ENCODE measurements at places on chromosomes 5 and 9. TPM values are rescaled to one million over a fixed set of nuclear protein-coding genes. Genes with fewer than 3 reads are reported as not detected.

Gene NOXA1
- total RNA-seq, result 7.6 TPM

Gene ALDH7A1
- total RNA-seq, result 55.2 TPM

Gene ANKRD18A
- 3.1 TPM for total RNA-seq

Gene ENHO
- total RNA-seq, result 3.5 TPM

Gene LHFPL2
- total RNA-seq, result 11.6 TPM

Gene CAPSL
- total RNA-seq, result not detected

Gene SLCO4C1
- 2.4 TPM for total RNA-seq

Gene RGS14
- total RNA-seq, result 79.2 TPM

Gene SLC6A3
- not detected for total RNA-seq

Gene CRB2
- total RNA-seq, result not detected
